ENCODE measurements at places on chromosomes 16 and 17.

- no peak for DNase-seq
These were observed 284.9 kb downstream of the SOX9 start for GRCh38 chr17:72405662-72406230.

DNA sequence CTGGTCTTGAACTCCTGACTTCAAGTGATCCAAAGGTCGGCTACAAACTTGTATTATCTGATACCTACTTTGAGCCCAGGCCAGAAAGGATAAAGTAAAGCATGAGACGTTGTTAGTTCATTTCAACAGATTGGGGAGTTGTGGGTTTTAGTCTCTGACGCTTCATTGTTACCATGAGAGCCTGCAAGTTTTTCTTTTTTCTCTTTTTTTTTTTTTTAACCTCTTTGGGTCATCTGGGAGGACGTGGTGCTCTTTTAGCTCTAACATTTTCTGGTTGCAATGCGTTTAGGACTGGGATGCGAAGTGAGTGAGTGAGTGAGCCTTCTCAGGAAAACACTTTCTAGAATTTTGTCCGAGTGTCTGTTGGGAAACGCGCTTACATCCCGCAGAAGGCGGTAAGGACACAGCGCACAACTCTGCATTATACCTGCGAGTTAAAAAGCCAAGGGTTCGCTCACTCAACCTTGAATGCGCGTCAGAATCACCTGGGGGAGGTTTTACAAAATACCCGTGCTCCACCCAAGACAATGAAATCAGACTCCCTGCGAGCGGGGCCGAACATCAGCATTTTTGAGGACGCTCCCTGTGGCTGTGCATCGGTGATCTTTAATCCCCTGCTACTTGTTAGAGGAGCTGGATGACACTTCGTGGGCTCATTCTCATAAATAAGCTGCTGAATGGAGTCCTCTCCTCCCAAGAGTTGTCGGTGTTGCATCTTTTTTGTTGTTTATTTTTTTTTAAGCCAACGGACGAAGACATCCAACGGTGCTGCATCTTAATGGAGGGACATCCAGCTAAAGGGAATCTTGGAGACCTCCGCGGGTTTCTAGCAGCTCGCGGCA is 629 bp upstream of the RNF135 start:
- no peak for DNase-seq

GRCh38 chr17:82823004-82823403 is 16.8 kb downstream of the ZNF750 start:
- DNase-seq: no peak

- no peak for DNase-seq
These were observed 42.6 kb upstream of the CHMP6 start for GRCh38 chr17:80948976-80949450.

DNA sequence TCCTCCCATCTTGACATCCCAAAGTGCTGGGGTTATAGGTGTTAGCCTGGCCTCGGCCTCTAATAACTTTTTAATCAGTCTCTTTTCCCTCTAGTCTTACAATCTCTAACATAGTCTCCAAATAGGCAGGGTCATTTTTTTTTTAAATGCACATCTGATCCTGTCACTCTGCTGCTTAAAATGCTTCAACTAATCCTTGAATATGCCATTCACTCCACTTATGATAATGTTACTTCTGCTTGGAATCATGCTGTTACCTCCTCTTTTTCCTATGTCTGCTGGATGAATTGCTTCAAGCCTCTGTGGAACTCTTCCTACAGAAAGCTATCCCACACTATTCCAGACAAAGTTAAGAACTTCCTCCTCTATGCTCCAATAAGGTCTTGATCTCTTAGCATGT is 22.8 kb downstream of the CRLF3 start:
- DNase-seq: no peak
